ENCODE measurements at places on chromosomes 2 and 18. TPM values are rescaled to one million over a fixed set of nuclear protein-coding genes. Genes with fewer than 3 reads are reported as not detected.

The TMEM127 gene
- 3.7 TPM for total RNA-seq

The CDK5R2 gene
- total RNA-seq = not detected

The COLEC12 gene
- 28.2 TPM for total RNA-seq

The RNF125 gene
- 0.05 TPM for total RNA-seq

The BIN1 gene
- 50.8 TPM for total RNA-seq

The GNLY gene
- total RNA-seq = not detected

The DPP4 gene
- total RNA-seq = 0.53 TPM

The EIF2AK2 gene
- 17.8 TPM for total RNA-seq

The CRYGC gene
- not detected for total RNA-seq

The PLCD4 gene
- total RNA-seq = 1.2 TPM

The IL36A gene
- total RNA-seq = not detected

The C2orf72 gene
- total RNA-seq = not detected

The LIPT1 gene
- 4.2 TPM for total RNA-seq

The UCN gene
- total RNA-seq = 1.3 TPM

The ARHGEF33 gene
- total RNA-seq = not detected

The CLIP4 gene
- 15.3 TPM for total RNA-seq

The CXCR1 gene
- not detected for total RNA-seq

The PLCL1 gene
- not detected for total RNA-seq

The ADD2 gene
- total RNA-seq = 13.3 TPM

The ABCA12 gene
- total RNA-seq = not detected

The CCDC68 gene
- 1.5 TPM for total RNA-seq

The UPP2 gene
- total RNA-seq = not detected

The MYL1 gene
- not detected for total RNA-seq

The PGAP1 gene
- 0.33 TPM for total RNA-seq

The GPR35 gene
- 2.2 TPM for total RNA-seq

The B3GNT7 gene
- total RNA-seq = 0.23 TPM

The HS1BP3 gene
- 28.0 TPM for total RNA-seq

The FBXO36 gene
- total RNA-seq = 0.74 TPM

The RGPD3 gene
- 0.07 TPM for total RNA-seq

The UGT1A8 gene
- 2.2 TPM for total RNA-seq

The KLHL41 gene
- total RNA-seq = not detected

The SCN2A gene
- 0.94 TPM for total RNA-seq

The LRRC30 gene
- total RNA-seq = not detected

The PLEKHH2 gene
- total RNA-seq = 1.2 TPM

The MTX2 gene
- 34.8 TPM for total RNA-seq

The RNMT gene
- total RNA-seq = 25.4 TPM

The TLX2 gene
- total RNA-seq = 0.07 TPM

The SCN7A gene
- total RNA-seq = not detected

The HOXD12 gene
- not detected for total RNA-seq

The CNNM4 gene
- total RNA-seq = 3.9 TPM

The KCNG2 gene
- not detected for total RNA-seq

The FECH gene
- total RNA-seq = 32.0 TPM

The DNAH6 gene
- total RNA-seq = not detected

The YWHAQ gene
- 683 TPM for total RNA-seq

The COL4A4 gene
- total RNA-seq = not detected

The GKN1 gene
- not detected for total RNA-seq

The LIMS3 gene
- 0.26 TPM for total RNA-seq

The C2orf80 gene
- total RNA-seq = not detected

The CRACDL gene
- total RNA-seq = not detected

The CD207 gene
- total RNA-seq = not detected

The MREG gene
- total RNA-seq = 4.7 TPM

The CYP27A1 gene
- total RNA-seq = 7.7 TPM

The GCKR gene
- not detected for total RNA-seq

The INPP5D gene
- not detected for total RNA-seq
